ENCODE measurements at places on chromosomes 4 and X.
A peak's percentile ranks its signal among the peaks of the same experiment; 100 is the strongest.

DNA sequence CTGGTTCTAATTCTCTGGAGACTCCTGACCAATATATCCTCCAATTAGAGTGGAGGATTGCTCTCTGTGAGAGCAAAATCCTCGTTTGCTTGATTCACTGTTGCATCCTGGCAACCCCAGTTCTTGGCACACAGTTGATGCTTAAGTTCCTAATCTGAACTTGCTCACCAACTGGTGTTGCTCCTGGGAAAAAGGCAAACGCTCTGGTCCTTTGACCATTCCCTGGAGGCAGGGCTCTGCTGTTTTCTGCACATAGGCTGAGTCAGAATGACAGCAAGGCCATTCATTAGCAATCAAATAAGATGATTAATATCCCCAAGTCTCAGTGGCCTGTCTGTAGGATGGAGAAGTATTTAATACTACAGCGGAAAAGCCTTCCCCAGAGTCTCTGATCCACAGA lies 172.7 kb upstream of the TBC1D9 start:
- no peak for DNase-seq

GRCh38 chr4:127097061-127097460 lies 535.7 kb upstream of the INTU start:
- DNase-seq, result no peak

DNA sequence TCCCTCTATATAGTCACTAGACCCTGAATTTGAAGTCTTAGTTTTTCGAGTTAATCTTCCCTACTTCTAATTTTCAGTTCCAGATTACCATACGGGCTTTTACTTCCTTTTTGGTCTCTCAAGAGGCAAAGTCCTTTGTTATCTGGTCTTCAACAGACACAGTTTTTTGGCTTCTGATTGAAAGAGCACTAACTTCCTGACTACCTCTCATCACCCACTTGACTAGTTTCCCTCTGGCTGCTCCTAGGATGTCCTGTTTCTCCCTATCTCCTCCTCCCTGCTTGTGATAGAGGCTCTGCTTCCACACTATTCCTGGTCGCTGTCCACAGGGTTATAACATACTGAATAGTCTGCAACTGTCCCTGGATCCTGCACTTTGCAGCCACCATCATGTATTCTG lies 16.7 kb upstream of the WDR44 start:
- DNase-seq, result no peak

DNA sequence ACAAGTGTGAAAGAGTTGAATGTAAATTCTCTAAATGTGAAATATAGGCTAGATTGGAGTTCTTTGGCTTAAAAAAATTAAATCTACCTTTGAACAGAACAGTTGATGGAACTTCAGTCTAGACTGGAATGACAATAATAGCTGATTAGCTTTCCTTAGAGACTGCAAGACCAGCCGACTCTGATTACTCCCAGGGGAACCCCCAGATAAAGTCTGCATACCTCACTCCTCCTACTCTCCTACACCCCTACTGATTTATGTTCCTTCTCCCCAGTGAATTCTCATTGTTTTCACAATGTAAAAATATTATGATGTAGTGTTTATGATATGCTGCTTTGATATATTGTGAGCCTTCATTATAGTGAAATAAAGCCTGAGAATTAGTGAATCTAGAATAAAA lies 241.3 kb downstream of the CFAP299 start:
- no peak for DNase-seq

DNA sequence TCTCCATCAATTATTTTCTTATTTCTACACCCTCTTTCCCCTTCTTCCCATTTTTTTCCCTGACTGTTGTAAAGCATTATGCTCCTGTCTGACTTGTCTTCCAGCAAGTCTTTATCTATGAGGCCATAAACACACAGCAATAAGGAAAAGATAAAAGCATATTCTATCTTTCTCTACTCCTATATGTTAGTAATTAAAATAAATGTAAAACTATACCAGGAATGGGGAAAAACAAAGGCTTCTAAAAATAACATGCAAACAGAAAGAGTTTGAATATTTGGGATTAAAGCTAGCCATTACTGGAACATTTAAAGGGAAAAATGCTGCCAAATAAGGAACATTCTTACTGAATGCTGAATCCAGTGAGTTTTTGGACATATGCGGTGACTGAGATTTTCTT lies 471.7 kb upstream of the HS3ST1 start:
- DNase-seq, result no peak

- no peak for DNase-seq
Observed at GRCh38 chr4:23931489-23931830, 41.6 kb upstream of the PPARGC1A start.

DNA sequence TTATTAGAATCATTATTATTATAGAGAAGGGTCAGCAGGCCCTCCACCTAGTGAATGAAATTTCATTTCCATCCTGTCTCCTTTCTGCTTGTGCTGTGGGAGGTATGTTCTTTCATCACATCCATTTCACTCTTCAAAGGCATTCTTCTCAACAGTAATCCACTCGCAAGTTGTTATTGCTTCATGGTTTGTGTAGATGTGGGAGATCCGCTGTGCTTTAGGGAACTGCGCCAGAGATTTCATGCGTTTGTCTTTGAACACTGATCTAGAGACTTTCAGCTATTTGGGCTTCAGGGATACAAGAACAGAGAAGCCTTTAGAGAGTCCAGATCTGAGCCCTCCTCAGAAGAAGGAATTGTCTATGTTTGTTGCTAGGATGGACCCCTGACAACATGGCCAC lies 53.5 kb upstream of the PUDP start:
- peak; percentile 85 for DNase-seq

- peak; percentile 36 for DNase-seq
Observed at GRCh38 chr4:155769090-155769489, 10.3 kb downstream of the GUCY1B1 start.

DNA sequence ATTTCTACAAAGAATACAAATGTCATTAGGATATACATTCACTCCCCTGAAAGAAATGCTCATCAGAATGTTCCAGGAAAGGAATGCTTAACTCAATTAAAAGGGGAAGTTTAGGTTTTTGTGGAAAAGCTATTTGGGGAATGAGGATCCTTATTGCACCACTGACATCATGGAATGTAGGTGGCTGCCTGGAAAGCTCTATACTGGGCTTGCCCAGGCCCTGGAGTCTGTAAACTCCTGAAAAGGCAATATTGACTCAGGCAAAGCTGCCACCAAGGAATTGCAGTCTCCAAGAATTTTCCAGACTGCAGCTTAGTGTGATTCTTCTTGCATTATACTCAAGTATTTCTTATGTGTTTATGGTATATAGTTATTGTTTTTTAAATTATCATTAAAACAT lies 15.7 kb downstream of the DAPP1 start:
- DNase-seq, result no peak

Data from iris pigment epithelial cell (primary cell).